Fibroblast of skin of right biceps (primary cell): ENCODE measurements at places on chromosomes 16 and 17.
A peak's percentile ranks its signal among the peaks of the same experiment; 100 is the strongest.

DNA sequence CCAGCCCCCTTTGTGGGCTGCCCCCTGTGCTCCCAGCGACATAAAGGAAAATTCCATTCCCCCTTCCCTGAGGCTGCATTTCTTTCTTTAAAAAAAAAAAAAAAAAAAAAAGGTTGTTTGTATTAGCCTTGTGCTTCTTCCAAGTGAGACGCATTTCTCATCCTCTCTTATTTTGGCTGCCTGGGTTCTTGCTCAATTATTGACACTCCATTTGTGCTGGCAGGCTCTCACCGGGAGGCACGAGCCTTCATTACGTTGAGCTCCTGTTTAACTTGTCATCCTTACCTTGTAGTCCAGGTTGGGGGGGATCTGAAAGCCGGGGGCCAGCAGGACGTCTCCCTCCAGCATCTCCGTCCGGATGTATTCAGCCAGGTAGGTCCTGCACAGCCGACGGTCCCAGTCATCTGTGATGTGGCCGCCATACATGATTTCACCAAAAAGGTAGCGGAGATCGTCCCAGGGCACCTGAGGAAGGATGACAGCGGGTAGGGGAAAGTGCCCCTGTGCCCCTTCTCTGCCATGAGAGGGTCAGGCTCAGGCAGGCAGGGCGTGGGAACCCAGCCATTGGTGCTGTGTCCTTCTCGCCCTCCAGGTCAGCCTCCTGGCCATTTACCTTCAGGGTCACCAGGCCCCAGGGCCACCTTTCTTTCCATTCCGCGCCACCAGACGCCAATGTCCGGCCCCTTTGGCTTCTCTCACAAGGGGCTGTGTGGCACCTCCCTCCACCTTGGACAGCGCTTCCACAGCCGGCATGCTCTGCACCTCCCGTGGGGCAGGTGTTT is 50.6 kb downstream of the PGS1 start:
- no peak for DNase-seq

DNA sequence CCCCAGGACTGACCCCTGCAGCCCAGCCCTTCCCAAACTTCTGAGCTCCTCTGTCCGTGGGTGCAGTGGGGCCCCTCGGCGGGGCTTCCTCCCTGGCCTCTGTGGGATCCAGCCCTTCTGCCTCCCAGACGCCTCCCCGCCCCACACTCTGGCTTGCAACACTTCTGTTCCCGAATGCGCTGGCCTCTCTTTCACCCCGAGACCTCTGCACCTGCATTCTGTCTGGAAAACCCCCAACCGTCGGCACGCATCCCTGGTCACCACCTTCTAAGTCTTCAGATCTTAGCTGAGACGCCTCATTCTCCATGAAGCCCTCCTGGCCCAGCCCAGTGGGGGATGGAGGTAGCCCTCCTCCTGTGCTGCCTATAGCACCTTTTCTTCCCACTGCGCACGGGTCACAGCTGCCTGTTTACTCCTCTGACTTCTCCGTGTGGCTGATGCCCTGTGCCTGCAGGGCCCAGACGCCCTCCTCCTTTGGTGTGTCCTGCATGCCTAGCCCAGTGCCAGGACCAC is 26.4 kb downstream of the TMEM235 start:
- no peak for DNase-seq

DNA sequence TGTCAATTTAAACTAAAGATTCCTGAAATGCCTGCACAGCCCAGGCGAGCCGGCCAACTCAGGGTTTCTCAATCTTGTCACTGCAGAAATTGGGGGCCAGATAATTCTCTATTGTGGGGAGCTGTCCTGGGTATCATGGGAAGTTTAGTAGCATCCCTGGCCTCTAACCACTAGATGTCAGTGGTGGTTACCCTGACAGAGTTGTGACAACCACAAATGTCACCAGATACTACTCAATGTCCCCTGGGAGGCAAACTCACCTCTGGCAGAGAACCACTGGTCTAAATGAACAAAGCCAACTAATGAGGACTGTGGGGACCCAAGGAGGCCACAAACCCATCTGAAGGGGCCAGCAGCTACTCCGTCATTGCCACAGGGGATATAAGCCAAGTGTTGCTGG is 90.9 kb downstream of the MYH11 start:
- DNase-seq: peak; percentile 48

GRCh38 chr16:18948372-18949020 is 22.3 kb upstream of the SMG1 start:
- DNase-seq: no peak

DNA sequence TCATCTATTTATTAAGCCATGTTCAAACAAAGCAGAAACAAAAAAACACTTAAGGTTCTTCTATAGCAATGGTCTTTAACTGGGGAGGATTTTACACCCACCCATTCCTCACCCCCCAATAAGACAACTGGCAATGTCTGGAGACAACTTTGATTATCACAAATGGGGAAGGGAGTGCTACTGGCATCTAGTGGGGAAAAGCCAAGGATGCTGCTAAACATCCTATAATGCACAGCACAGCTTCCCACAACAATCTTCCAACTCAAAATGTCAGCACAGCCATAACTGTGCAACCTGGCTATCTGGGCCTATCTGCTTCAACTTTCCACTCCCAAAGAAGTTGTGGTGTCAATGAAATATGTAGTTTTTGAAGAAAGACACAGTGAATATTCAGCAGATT is 1044.4 kb downstream of the CDH8 start:
- no peak for DNase-seq

- DNase-seq: peak; percentile 54
Measured at GRCh38 chr16:66240631-66241395, 125.7 kb upstream of the CDH5 start.

DNA sequence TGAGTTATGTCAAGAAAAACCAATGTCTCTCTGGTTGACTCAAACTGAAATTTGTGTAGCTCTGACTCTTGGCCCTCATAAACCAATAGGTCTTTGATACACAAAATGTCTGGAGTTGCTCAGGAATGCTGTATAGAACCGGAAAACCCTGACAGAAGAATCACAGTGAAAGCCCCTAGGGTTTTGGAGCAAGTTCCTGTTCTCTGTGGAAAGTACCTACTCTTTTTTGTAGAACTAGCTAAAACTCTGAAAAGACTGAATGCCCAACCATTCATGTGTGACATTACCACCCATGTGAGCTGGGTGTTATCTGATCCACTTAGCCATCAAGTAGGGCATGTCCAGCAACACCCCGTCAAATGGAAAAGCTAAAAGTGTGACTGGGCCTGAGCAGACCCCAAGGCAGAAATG is 28.8 kb downstream of the CCL4 start:
- no peak for DNase-seq

DNA sequence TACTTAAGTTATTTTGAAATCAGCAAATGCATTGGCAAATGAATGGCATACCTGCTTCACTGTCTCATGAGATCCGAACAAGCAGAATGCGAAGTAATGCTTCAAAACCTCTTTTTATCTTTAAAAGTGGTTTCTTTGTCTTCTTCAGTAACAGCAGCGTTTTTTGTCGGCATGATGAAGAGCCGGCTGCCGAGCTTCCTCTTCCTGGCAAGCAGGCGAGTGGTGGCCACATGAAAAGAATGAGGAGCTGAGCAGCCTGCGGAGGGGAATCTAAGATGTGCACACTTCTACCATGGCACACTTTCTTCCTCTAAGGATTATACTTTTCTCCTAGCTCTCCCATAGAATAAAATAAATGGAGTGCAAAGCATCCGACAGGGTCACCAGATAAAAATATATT is 42.4 kb upstream of the AKTIP start:
- no peak for DNase-seq

DNA sequence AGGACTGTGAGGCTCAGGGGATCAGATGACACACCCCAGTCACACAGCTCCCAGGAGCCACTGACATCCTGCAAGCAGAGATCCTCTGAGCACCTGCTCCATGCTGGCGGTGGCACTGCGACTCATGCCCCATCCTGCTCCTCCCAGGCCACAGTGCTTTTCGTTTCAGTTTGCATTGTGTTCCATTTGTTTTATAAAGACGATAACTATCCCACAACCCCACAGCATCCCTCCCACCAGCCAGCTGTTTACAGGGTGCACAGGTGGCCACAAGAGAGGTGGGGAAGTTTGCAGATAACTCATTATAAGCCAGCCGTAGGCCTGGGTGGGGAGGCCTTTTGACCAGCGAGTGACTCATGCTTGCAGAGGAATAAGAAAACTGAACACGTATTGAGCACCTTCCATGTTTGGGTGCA is 28.2 kb downstream of the BCO1 start:
- no peak for DNase-seq

GRCh38 chr17:57046749-57047148 is 38.3 kb upstream of the AKAP1 start:
- no peak for DNase-seq

DNA sequence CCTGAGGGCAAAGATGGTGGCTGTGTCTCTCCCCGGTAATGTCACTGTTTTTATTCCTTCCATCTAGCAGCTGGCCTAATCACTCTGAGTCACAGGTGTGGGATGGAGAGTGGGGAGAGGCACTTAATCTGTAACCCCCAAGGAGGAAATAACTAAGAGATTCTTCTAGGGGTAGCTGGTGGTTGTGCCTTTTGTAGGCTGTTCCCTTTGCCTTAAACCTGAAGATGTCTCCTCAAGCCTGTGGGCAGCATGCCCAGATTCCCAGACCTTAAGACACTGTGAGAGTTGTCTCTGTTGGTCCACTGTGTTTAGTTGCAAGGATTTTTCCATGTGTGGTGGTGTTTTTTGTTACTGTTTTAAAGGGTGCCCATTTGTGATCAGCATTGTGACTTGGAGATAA is 5.5 kb upstream of the RAPGEFL1 start:
- DNase-seq: no peak

GRCh38 chr17:83079352-83079747 is at the start of gene METRNL:
METRNL (plus strand) TSS chr17:83079609; CDS start chr17:83079816, 207 bp downstream.
- DNase-seq: peak; percentile 77

- no peak for DNase-seq
Measured at GRCh38 chr17:42392692-42393415, 4.6 kb upstream of the STAT3 start.

GRCh38 chr17:80859002-80859941 is 132.4 kb upstream of the CHMP6 start:
- peak; percentile 95 for DNase-seq

- DNase-seq: no peak
Measured at GRCh38 chr16:22624038-22624799, 113.5 kb downstream of the NPIPB5 start.

DNA sequence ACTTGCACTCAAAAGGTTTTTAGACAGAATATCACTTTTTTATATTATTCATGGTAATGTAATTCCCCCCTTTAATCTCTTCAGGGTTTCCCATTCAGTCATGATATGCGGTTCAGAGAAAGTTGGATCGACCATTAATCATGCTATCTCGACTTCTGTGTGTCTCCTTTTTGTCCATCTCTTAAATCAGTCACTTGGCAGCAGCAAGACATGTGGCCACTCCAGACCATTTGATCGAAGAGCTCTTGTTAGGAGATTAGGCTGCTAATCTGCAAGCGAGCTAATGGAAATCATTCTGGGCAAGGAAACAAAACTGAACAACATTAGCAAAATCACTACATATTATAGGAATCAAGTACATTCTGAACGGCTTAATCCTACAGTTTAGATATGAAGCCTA is 449.9 kb downstream of the WWOX start:
- no peak for DNase-seq

- DNase-seq: no peak
Measured at GRCh38 chr16:73147958-73148357, 100.0 kb upstream of the ZFHX3 start.

GRCh38 chr17:66963521-66963908 is 992 bp upstream of the CACNG4 start:
- no peak for DNase-seq

DNA sequence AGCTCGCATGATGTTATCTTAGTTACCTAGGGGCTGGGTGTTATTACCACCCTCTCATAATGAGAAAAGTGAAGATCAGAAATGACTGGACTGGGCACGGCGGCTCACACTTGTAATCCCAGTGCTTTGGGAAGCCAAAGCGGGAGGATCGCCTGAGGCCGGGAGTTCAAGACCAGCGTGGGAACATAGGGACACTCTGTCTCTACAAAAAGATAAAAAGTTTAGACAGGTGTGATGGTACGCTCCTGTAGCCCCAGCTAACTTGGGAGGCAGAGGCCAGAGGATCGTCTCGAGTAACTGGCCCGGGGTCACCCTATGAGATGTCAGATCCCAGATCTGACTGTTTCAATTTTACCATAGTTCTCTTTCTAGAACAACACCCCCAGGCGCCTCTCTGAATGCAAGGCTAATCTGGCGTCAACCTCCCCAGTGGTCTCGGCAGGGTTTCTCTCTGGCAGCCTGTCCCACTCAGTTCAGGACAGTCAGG is 1.9 kb upstream of the CCDC102A start:
- no peak for DNase-seq

GRCh38 chr16:31409433-31409832 is 16.3 kb downstream of the ITGAD start:
- peak; percentile 47 for DNase-seq

GRCh38 chr17:2034157-2034556 is 4.2 kb downstream of the DPH1 start:
- peak; percentile 89 for DNase-seq

GRCh38 chr16:52545222-52545897 is 1.6 kb downstream of the TOX3 start:
- DNase-seq: no peak

DNA sequence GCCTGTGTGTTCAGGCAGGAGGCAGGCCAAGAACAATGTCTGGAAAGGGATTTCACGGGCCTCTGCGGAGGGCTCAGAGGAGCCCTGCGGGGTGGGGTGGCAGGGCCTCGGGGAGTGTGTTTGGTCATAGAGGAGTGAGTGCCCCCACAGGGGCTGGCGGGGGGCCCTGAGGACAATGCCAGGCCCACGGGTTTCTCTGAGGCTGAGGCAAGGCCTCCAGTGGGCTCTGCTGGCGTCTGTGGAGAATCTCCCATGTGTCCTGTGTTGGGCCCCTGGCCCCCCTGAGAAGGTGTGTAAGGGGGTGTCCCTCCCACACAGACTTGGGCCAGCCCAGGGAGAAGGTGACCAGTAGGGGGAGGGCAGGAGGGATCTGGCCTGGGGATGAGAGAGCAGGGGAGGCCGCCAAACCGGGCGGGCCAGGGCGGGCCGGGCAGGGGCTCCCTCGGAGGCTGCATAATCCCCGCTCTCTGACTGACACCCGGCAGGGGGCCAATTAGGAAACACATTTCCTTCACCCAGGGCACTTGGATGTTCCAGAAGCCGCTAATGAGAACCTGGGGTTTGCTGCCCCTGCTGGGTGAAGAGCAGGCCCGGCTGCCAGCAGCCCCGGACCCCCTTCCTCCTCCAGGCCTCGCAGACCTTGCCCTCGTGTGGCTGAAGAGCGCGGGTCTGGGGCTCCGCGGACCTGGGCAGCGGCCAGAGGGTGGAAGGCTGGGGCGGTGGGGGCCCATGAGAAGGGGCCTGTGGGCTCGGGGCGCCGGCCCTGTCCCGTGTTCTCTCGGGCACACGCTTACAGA is 204.2 kb downstream of the NTN1 start:
- DNase-seq: no peak

GRCh38 chr16:81513204-81514040 is 68.8 kb downstream of the CMIP start:
- no peak for DNase-seq

GRCh38 chr17:8289103-8289397 is 580 bp downstream of the RANGRF start:
- DNase-seq: no peak

DNA sequence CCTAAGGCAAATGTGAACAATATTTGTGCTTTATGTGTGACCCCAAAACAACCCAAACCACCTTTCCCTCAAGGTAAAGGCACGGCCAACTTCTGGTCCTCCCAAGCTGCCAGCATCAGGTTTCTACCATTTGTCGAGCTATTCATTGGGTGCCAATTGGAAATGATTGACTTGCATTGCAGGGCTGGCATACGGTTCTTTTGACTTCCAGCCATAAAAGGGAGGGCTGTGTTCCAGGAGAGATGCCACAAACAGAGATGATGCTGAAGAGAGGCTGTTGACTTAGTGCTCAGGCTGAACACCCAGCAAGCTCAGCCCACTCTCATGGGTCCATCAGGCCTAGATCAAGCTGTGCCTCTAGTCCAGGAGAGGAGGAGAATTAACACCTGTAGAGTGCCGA is 252.4 kb downstream of the GRIN2A start:
- no peak for DNase-seq
